ENCODE measurements at places on chromosomes 11 and 22.
A peak's percentile ranks its signal among the peaks of the same experiment; 100 is the strongest.

DNA sequence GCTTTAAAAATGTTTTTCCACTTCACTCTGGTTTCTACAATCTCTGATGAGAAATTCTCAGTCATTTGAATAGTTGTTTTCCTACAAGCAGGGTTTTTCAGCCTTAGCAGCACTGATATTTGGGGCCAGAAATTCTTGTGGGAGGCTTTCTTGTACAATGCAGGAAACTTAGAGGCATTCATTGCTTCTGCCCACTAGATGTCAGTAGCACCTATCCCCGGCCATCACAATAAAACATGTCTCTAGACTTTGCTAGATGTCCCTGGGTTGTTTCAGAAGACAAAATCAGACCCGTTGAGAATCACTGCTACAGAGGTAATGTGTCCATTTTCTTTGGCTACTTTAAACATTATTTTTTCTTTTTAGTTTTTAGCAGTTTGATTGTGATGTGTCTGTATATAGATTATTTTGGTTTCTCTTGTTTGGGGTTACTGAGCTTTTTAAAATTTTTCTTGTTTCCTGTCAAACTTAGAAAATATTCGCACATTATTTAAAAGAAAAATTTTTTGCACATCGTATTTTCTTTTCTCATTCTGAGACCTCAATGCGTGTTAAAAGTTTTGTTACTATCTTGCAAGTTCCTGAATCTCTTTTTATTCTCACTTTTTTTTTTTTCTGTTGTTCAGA lies 60.8 kb upstream of the CCDC179 start:
- peak; percentile 46 for DNase-seq

DNA sequence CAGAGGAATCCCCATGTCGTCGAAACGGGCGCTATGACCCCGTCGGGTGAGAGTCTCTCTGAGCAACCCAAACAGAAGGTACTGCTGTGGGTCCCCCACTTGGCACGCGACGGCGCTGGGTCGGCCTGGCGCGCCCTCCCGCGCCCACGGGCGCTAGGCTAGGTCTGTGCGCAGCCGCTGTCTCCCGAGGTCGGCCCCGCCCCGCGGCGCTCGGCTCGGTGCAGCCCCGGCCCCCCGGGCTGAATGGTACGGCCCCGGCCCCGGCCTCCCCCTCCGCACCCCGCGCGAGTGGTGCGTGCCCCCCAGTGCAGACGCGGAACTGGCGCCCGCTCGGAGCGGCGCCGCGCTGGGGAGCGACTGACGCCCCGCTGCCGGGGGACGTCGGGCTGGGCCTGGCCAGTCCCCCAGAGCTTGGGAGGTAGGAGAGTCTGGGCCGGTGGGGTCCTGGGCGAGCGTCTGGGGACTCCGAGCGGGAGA lies at the start of gene MADD:
TSS of gene MADD (plus strand) at position 305 of the 477 bp plus-strand sequence.
- DNase-seq = peak; percentile 86

GRCh38 chr22:40939202-40939601 lies 12.0 kb upstream of the RBX1 start:
- DNase-seq = no peak

DNA sequence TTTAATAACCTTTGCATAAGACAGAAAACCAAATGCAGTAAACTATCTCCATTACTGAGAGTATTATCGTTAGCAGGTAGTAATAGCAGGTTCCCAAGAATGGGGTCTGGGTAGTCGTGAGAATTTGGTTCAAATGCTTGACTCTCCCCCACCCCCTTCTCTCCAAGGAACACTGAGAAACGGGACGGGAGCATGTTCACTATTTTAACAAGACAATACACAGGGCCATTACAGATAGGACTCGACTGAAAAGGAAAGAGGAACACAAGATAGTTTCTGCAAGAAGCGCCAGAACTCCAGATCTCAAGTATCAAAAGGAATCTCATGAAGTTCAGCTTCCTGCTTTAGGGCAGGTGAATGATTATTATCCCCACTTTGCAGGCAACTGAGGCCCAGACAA lies 27.0 kb downstream of the KMT5B start:
- DNase-seq = no peak

- no peak for DNase-seq
Measured at GRCh38 chr11:10909141-10909883, 51.5 kb upstream of the ZBED5 start.

- no peak for DNase-seq
Measured at GRCh38 chr22:45317551-45318167, 7.9 kb downstream of the FAM118A start.

GRCh38 chr11:68839054-68839865 lies 2.5 kb downstream of the CPT1A start:
- peak; percentile 92 for DNase-seq

Data from DMS79 treated with DMSO at 0.1 percent for 48 hours (cell line).